ENCODE measurements at places on chromosomes 3 and 15. TPM values are rescaled to one million over a fixed set of nuclear protein-coding genes. Genes with fewer than 3 reads are reported as not detected.

IL17RD gene
- 1.4 TPM for total RNA-seq

FAM107A gene
- total RNA-seq: not detected

CFAP44 gene
- total RNA-seq: 2.9 TPM

ZNF592 gene
- total RNA-seq: 4.5 TPM

SPINK8 gene
- total RNA-seq: not detected

CCNB2 gene
- 49.8 TPM for total RNA-seq

NME9 gene
- not detected for total RNA-seq

PRTG gene
- total RNA-seq: 16.4 TPM

CCDC39 gene
- not detected for total RNA-seq

ISLR gene
- total RNA-seq: not detected

PTPRG gene
- total RNA-seq: 36.7 TPM

LDHAL6B gene
- not detected for total RNA-seq

PPP1R14D gene
- total RNA-seq: not detected

CAMK2N2 gene
- 0.77 TPM for total RNA-seq

MYRIP gene
- total RNA-seq: 0.21 TPM

GOLGA8N gene
- 0.29 TPM for total RNA-seq

HEXA gene
- total RNA-seq: 143 TPM

CTXN2 gene
- not detected for total RNA-seq

NOP10 gene
- total RNA-seq: 392 TPM

HESX1 gene
- 0.53 TPM for total RNA-seq

CPLX3 gene
- total RNA-seq: not detected

ECE2 gene
- not detected for total RNA-seq

GPR15 gene
- total RNA-seq: not detected

CCRL2 gene
- total RNA-seq: not detected

KBTBD12 gene
- total RNA-seq: not detected

CCDC54 gene
- not detected for total RNA-seq

CADM2 gene
- total RNA-seq: not detected

COL8A1 gene
- total RNA-seq: not detected

NCKIPSD gene
- total RNA-seq: 16.6 TPM

GOLGA6L4 gene
- 0.32 TPM for total RNA-seq

CCR3 gene
- not detected for total RNA-seq

LMOD3 gene
- 0.19 TPM for total RNA-seq

ACP3 gene
- 0.26 TPM for total RNA-seq

MYD88 gene
- 0.98 TPM for total RNA-seq

MFGE8 gene
- total RNA-seq: 41.4 TPM

ZNF35 gene
- total RNA-seq: 0.13 TPM

ASTE1 gene
- 8.2 TPM for total RNA-seq

TMEM45A gene
- total RNA-seq: 21.1 TPM

UACA gene
- total RNA-seq: 24.4 TPM

GPR27 gene
- 0.66 TPM for total RNA-seq

DOCK3 gene
- total RNA-seq: 0.11 TPM

FBXL22 gene
- not detected for total RNA-seq
